ENCODE measurements at places on chromosomes 13 and 19. TPM values are rescaled to one million over a fixed set of nuclear protein-coding genes. Genes with fewer than 3 reads are reported as not detected.
A peak's percentile ranks its signal among the peaks of the same experiment; 100 is the strongest.

DNA sequence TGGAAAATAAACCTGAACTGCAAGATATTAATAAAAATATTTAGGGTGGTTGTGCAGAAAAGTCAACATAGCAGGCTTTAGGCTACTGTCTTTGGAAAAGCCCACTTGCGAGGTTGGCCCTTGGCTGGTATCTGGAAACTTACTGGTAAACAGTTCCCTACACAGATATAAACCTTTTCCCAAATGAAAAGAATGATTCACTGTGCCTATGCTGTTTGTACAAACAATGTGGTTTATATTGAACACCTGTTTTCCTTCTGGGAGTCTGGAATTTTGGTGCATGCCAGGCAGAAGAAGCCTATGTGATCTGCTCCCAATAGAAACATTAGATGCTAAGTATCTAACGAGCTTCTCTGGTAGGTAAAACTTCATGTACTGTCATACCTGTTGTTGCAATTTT lies 29.7 kb upstream of the SOHLH2 start:
- H3K27me3 ChIP-seq: no peaks in the 10 kb centered on the region
- no peaks in the 10 kb centered on the region for H3K36me3 ChIP-seq
- H3K27ac ChIP-seq: no peak overlapping the region
- H3K4me3 ChIP-seq: no peak overlapping the region

DNA sequence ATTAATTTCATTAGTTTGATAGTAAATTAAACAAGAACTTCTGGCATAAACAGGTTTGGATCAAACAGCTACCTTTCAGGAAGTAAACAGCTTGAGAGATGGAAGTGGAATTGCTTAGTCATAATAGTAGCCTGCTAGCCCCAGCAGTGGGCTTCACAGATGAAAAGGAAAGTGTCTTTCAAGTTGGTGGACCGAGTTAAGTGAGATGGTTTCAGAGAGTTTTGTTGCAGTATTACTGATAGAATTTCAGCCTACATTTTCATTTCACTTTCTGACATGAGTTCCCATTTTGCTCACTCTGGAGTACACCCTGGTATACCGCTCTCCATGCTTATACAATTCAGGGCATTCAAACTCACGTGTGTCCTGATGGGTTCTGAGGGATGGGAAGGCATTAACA lies 2.0 kb upstream of the PTOV1 start:
- no peaks in the 10 kb centered on the region for H3K36me3 ChIP-seq
- no peak overlapping the region for H3K4me3 ChIP-seq
- peaks cover 26% of the 10 kb centered on the region for H3K4me1 ChIP-seq
- no peak for DNase-seq

DNA sequence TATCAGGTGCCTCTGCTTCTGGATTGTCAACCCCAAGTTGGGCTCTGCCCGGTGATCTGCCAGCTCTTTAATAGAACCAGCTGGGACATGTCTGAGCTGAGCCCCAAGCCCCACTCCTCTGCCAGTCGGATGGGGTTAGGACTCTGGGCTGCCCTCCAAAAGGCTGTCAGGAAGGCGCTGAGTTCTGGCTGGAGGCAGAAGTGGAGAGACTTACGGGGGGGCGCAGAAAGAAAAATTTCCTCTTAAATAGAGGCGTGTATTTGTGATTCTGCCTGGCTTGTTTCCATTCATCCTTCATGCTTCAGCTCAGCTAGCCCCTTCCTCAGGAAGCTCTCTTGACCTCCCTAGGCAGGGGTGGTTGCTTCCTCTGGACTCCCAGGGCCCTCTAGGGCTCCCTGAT lies 985 bp upstream of the KCNK6 start:
- DNase-seq: no peak
- peaks cover 8% of the 10 kb centered on the region for H3K36me3 ChIP-seq
- peak overlapping the region; percentile 79 for H3K27ac ChIP-seq
- H3K27me3 ChIP-seq: no peaks in the 10 kb centered on the region
- H3K4me3 ChIP-seq: peak overlapping the region; percentile 53

GRCh38 chr19:5914358-5914774 lies 312 bp downstream of the CAPS start:
- no peak overlapping the region for H3K27ac ChIP-seq
- H3K36me3 ChIP-seq: peaks cover 15% of the 10 kb centered on the region
- H3K27me3 ChIP-seq: no peaks in the 10 kb centered on the region
- H3K4me3 ChIP-seq: no peak overlapping the region
- no peak for DNase-seq
- peaks cover 20% of the 10 kb centered on the region for H3K4me1 ChIP-seq

The NXNL1 gene
- polyA plus RNA-seq: not detected

The CATSPERD gene
- not detected for polyA plus RNA-seq

The EHD2 gene
- 18.3 TPM for polyA plus RNA-seq
